ENCODE measurements at places on chromosomes 13 and 19. TPM values are rescaled to one million over a fixed set of nuclear protein-coding genes. Genes with fewer than 3 reads are reported as not detected.

The EXOSC5 gene
- 61.5 TPM for polyA plus RNA-seq

The WDR87 gene
- not detected for polyA plus RNA-seq

The PRR19 gene
- polyA plus RNA-seq: 0.83 TPM

The DNAAF3 gene
- polyA plus RNA-seq: not detected

Measured in CD4-positive, CD25-positive, alpha-beta regulatory T cell (primary cell).